Activated T-helper 17 cell treated with anti-CD3 and anti-CD28 coated beads, Interleukin-2, amount 50 U/mL, for 72 hours (primary cell): ENCODE measurements at places on chromosomes 12 and 14.

DNA sequence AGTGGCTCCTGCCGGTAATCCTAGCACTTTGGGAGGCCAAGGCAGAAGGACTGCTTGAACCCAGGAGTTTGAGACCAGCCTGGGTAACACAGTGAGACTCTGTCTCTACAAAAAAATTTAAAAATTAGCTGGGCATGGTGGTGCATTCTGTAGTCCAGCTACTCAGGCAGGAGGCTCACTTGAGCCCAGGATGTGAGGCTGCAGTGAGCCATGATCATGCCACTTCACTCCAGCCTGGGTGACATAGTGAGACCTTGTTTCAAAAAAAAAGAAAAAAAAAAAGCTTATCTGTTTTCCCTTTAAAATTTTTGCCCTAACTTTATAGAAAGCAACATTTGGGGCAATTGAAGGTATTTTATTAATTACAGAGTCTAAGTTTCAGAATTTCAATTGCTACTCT, 486.0 kb downstream of the BCAT1 start:
- ATAC-seq: no peak

GRCh38 chr14:92503756-92504491, 9.7 kb upstream of the RIN3 start:
- no peak for ATAC-seq

GRCh38 chr14:52922656-52923055, 28.2 kb downstream of the FERMT2 start:
- no peak for ATAC-seq

- no peak for ATAC-seq
Measured at GRCh38 chr14:41285186-41285748, 321.4 kb upstream of the LRFN5 start.

- ATAC-seq: no peak
Measured at GRCh38 chr12:88251798-88252197, 109.7 kb downstream of the TMTC3 start.

DNA sequence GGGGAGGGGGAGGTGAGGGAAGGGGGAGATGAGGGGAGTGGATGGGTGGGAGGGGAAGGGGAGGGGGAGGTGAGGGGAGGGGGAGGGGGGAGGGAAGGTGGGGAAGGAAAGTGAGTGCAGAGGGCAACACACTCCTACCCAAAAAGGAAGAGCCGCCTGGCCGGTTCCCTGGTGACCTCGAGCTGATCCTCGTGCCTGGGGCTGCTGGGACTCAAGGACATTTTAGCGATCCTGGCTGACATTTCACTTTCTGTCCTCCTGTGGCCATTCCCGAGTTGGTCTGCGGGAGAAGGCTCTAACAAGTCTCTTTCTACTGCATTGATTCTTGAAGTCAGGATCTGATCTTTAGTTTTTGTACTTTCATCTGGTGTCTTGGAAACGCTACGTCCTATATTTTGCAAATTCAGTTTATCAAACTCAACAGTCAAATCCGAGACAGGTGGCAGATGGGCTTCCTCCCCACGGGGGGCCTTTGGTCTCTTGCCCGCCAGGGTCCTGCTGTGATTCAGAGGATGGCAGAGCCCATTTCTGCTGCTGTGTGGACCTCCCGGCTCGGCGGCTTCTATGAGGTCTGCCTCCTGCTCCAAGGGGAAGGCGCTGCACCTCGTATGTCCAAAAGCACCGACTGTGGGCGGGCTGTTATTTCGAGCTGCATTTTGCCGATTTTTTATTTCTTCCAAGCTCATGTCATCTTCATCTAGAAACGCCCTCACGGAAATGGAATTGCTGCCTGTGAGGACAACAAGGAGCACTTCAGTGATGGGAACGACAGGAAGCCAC, 19.1 kb downstream of the PGAM5 start:
- ATAC-seq: no peak

DNA sequence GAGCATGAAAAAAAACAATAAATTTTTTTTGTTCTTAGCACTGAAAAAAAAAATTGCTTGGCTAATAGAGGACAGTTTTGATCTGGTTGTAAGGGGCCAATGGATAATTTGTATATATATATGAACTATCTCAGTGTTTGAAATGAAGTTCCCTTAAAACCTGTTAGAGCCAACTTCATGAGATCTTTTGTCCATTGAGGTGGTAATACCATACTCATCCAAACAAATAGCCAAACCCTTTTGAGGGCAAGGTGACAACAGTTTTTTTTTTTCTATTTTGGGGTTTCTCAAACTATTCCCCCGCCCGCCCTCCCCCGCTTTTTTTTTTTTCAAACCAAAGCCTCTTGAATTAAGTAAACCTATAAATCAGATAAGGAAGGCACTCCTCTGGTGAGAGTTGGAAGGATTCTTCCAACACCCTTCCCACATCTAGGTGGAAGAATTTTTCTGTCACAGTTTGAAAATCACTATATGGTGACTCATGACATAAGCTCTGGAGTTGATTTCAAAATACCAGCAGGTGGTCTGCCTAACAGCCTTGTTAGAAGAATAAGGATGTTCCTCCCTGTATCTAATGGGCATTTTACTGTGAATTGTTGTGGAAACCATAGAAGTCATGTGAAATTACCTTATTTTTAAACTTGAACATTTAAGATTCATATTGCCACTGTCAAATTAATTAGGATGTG, 10.2 kb downstream of the ARHGAP5 start:
- no peak for ATAC-seq

DNA sequence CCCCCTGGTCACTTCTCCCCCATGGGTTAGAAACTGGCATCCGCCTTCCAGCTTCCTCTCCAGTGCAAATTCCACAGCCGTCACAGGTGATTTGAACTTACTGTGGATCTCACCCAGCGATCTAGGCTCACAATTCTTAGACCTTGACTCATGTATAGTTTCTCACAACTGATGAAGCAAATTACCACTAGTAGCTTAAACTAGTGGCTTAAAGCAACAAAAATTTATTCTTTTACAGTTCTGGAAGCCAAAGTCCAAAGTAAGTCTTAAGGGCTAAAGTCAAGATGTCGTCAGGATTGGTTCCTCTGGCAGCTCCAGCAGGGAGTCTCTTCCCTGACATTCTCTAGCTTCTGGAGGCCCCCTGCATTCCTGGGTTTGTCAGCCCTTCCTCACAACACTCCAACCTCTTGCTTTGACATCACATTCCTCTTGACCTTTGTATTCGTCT, 117.4 kb downstream of the KTN1 start:
- no peak for ATAC-seq

DNA sequence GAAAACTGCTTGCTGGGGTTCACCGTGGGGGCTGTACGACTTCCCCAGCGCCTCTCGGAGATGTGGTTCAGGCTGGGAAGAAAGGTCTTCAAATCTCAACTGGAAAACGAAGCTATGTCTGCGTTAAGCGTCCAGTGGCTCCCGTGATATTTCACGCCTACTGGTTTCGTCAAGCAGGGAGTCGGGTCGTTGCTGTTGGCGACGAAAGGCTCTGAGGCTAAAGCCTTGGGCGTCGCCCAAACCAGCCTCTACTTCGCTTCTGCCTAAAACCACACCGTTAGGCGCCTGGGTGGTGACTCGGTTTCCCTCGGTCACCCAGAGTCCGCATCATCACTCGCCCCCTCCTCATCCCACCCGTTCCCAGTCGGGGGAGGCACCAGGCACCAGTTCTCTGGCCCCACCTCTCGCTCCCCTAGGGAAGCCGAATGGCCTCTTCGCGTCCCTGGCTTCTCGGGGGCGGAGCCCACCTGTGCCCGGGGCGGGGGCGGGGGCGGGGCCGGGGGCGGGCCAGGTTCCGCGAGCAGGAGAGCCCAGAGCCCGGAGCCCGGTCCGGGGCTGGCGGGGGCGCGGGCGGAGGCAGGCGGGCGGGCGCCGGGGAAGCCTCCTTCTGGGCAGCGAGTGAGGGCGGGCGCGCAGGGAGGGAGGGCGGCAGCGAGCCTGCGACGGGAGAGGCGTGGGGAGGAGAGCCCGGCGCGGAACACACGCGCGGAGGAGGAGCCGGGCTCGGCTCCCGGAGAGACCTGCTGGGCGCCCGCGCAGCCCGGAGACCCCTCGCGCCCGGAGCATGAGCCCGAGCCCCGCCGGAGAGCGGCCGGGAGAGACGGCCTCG, at the start of gene B4GALNT3:
B4GALNT3 (plus strand) TSS at position 510 of the 829 bp plus-strand sequence. CDS start 438 bp downstream, outside the sequence.
- ATAC-seq: peak; percentile 63

GRCh38 chr12:83256562-83256961, 569.9 kb downstream of the TMTC2 start:
- no peak for ATAC-seq

GRCh38 chr12:112179916-112180315, 54.6 kb downstream of the TRAFD1 start:
- no peak for ATAC-seq

- ATAC-seq: no peak
Measured at GRCh38 chr14:89563471-89563870, 146.4 kb upstream of the FOXN3 start.

GRCh38 chr12:70719672-70720420, 82.6 kb upstream of the PTPRB start:
- no peak for ATAC-seq

DNA sequence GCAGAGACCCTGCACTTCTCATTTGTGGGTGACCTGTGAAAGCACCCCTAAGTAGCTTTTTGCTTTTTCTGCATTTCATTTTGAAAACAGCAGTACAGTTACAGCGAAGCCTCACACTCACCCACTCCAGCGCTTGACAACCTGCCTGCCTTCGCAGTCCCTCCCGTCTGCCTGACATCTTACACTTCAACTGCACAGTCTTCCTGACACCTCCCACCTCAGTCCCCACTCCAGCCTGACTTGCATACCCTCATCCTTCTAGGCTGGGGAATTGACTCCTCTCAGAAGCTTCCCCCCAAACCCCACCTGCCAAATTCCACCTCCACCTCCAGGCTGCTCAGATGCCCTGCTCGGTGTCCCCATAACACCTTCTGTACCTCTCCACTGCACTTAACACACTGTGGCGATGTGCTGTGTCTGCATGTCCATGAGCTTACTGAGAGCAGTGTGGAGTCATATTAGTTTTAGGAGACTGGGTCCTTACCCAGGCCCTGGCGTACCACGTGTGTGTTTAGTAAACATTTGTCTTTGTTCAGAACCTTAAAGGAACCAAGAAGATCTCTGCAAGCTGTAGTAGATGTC, 159.4 kb downstream of the PRKCH start:
- ATAC-seq: no peak

GRCh38 chr12:49253033-49253623, 11.8 kb upstream of the TUBA1C start:
- ATAC-seq: peak; percentile 95

- ATAC-seq: peak; percentile 23
Measured at GRCh38 chr14:92323011-92323915, at the start of gene SLC24A4. TSS of gene SLC24A4 (plus strand) at chr14:92323165. CDS start at chr14:92323831, 666 bp downstream.

DNA sequence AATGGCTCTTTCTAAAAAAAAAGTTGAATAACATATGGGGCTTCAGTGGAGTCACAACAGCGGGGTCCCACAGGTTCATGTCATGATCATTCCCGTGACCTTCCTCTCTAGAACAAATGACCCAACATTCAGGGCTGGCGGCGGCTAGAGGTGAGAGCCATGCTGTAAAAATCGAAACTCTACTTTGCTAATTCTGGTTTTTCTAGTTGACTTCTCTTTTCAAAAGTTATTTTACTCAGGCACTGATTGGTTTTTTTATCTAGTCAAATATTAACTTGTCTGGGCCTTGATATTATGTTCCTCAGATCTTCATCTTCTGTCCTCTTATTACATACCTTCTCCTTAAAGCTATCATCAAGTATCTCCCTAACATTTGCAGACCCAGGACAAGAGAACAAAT, 402.9 kb upstream of the SOX5 start:
- ATAC-seq: no peak

DNA sequence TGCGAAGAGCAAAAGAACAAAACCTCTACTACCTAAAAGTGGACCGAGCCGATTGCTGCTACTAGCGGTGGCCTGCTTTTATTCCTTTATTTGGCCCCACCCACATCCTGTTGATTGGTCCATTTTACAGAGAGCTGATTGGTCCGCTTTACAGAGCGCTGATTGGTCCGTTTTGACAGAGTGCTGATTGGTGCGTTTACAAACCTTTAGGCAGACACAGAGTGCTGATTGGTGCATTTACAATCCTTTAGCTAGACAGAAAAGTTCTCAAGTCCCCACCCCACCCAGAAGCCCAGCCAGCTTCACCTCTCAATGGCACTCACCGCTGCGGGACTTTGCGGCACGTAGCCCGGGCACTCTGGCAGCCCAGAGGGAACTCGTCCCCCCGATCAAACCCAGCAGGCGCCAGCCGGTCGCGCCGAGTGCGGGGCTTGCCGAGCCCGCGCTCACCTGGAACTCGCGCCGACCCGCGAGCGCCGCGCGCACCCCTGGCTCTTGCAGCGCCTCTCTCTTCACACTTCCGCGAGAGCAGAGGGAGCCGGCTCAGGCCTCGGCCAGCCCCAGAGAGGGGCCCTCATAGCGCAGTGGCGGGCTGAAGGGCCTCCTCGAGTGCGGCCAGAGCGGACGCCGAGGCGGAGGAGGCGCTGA, 8.7 kb upstream of the FGD4 start:
- peak; percentile 44 for ATAC-seq

DNA sequence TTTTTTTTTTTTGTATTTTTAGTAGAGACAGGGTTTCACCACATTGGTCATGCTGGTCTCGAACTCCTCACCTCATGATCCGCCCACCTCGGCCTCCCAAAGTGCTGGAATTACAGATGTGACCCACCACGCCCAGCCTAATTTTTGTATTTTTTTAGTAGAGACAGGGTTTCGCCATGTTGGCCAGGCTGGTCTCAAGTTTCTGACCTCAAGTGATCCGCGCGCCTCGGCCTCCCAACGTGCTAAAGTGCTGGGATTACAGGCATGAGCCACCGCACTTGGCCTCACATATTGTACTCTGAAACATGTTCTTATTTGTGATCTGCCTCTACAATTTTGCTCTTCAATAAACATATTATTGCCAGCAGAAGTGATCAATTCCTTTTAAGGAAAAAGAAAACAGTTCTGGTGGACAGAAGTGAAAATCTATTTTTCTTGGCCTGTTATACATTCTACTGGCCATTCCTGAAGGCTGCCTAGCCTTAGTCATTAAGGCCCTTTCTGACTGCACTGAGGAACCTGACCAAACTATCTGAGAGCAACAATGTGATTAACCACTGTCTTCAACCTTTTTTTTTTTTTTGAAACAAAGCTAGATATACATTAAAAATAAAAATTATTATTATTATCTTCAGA, 36.1 kb downstream of the SNX6 start:
- no peak for ATAC-seq

GRCh38 chr12:6607751-6608591, 792 bp upstream of the CHD4 start:
- ATAC-seq: peak; percentile 31

GRCh38 chr12:68414988-68415387, 82.8 kb upstream of the MDM1 start:
- ATAC-seq: no peak

GRCh38 chr14:61417141-61417540, 95.8 kb downstream of the PRKCH start:
- ATAC-seq: no peak

- ATAC-seq: no peak
Measured at GRCh38 chr12:6562881-6563280, 5.2 kb downstream of the NOP2 start.

GRCh38 chr14:104665657-104666522, 23.5 kb upstream of the INF2 start:
- peak; percentile 97 for ATAC-seq

- no peak for ATAC-seq
Measured at GRCh38 chr14:100155049-100155621, 4.3 kb downstream of the DEGS2 start.
